ENCODE measurements at places on chromosomes 11 and 22.

DNA sequence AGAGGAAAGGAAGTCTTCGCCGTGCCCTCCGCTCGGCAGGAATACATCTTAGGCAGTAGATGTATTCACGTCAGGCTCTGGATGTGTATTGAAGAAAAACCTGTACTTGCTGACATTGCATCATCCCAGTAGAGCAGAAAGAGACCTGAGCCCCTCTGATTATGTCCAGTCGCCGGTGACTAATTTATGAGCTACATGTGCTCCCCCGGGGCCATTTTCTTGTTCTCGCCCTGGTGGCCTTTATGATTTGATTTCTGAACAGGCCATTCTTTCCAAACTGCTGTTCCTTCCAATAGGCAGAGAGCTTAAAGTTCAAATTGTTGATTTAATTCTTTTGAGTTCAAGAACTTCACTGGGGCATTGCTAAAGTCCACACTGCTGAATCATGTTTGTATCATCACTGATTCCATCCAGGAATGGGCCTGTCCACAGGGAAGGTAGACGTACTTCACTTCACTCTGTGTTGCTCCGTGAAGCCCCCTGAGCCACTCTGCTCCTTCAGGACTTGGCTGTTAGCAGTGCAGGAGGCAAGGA is 137.3 kb upstream of the RASSF10 start:
- DNase-seq = no peak

DNA sequence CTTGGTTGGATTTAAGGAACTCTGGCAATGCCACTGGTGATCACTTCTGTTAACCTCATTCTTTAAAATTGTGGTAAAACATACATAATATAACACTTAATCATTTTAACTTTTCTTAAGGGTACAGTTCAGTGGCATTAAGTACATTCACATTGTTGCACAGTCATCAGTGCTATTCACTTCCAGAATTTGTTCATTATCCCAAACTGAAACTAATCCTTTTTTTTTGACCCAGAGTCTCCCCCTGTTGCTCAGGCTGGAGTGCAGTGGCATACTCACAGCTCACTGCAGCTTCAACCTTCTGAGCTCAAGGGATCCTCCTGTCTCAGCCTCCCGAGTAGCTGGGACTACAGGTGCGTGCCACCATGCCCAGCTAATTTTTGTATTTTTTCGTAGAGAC is 10.6 kb downstream of the ELF5 start:
- DNase-seq = no peak

DNA sequence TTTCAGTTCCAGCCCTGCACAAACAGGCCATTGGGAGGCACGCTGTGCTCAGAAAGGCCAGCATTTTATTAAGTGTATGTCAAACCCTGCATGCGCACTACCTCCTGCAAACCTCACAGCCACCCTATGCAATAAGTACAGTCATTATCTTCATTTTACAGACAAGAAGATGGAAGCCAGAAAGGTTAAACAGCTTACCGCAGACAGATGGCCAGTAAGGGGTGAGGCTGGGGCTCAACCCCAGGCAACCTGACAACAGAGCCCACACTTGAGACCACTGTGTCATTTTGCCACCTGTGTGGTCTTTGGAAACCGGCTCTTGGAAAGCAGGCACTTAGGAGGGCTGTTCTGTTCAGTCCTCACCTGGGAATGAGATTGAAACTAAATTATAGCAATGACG is 142.3 kb downstream of the NXPE2 start:
- DNase-seq = no peak

DNA sequence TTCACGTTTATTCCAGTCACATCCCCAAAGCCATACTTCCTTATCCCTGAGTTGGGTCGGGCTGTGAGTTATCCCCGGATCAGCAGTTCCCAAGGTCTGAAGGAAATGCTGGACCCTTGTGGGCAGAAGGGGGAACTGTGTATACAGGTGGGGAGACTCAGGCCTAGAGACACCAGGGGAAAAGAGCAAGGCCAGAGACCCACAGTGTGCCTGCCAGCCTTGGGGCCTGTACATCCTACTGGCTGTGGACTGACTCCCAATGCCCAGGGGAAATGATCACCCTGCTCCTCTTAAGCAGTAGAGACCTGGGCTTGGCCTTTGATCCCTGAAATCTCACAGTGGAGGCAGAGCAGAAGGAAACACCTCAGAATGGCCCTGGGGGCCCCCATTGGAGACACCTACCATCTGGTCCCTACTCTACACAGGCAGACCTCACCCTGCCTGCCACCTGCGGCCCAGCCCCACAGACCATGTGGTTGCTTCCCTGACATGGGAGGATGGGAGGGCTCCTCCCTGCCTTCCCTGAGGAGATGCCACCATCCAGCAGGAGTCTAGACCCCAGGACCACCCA is 1.3 kb downstream of the SELENOM start:
- DNase-seq = no peak

GRCh38 chr11:84140386-84141169 is 854.4 kb upstream of the CCDC90B start:
- no peak for DNase-seq

- no peak for DNase-seq
Measured at GRCh38 chr22:17229991-17230630, 10.9 kb upstream of the ADA2 start.

DNA sequence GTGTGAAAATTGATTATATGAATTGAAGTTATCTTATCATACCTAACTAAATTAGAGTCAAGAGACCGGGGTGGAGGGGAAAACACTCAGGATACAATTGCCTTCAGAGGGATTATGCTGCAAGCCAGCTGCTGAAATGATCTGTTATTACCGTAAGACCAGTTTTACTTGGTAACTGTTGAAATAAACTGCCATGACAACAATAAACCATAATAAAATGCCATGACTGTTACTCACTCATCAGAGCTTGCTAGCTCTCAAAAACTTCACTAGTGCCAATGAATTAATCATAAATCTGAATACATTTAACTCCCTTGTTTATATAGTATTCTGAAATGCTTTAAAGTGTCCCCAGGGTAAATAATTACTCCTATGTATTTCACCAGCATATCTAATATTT is 68.2 kb downstream of the CASP12 start:
- DNase-seq = no peak

- no peak for DNase-seq
Measured at GRCh38 chr11:2761131-2762030, 61.6 kb upstream of the KCNQ1OT1 start.

- DNase-seq = no peak
Measured at GRCh38 chr22:44723801-44724200, 21.8 kb downstream of the PRR5 start.

- DNase-seq = no peak
Measured at GRCh38 chr22:49524362-49524761, 303.3 kb downstream of the BRD1 start.

- DNase-seq = no peak
Measured at GRCh38 chr22:48721395-48721669, 1106.3 kb downstream of the BRD1 start.

GRCh38 chr11:43987384-43988039 is 45.1 kb downstream of the C11orf96 start:
- DNase-seq = no peak

- no peak for DNase-seq
Measured at GRCh38 chr11:128909438-128910125, 18.4 kb downstream of the KCNJ5 start.

DNA sequence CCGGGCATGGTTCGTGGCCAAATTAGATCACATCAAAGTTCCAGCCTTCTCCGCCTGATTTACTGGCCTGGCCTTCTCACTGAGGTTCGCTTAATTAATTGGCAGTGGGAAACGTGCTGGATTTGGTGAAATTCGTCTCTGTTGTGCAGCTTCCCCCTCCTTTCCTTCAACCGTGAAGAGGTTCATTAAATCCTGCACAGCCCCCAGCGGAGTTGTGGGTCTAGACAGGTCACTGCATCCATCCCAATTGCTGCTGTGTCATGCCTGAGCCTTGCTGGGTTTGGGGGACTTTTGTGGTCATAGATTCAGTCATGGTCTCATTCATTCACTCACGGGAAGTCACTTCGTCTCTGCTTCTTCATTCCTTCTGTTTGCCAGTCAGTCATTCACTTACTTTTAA is 90.0 kb downstream of the INSC start:
- DNase-seq = no peak

- DNase-seq = no peak
Measured at GRCh38 chr22:20937031-20937793, 20.0 kb downstream of the CRKL start.

GRCh38 chr11:86152006-86152862 is 83.3 kb upstream of the PICALM start:
- DNase-seq = no peak

- DNase-seq = no peak
Measured at GRCh38 chr11:67120881-67121710, 2.0 kb downstream of the KDM2A start.

- no peak for DNase-seq
Measured at GRCh38 chr11:23856654-23857053, 640.2 kb upstream of the LUZP2 start.

- DNase-seq = no peak
Measured at GRCh38 chr22:23845265-23846080, 6.7 kb upstream of the DERL3 start.

GRCh38 chr11:89487016-89487415 is 4.2 kb downstream of the NOX4 start:
- no peak for DNase-seq
